ENCODE measurements at places on chromosomes 12 and 14.
A peak's percentile ranks its signal among the peaks of the same experiment; 100 is the strongest.

DNA sequence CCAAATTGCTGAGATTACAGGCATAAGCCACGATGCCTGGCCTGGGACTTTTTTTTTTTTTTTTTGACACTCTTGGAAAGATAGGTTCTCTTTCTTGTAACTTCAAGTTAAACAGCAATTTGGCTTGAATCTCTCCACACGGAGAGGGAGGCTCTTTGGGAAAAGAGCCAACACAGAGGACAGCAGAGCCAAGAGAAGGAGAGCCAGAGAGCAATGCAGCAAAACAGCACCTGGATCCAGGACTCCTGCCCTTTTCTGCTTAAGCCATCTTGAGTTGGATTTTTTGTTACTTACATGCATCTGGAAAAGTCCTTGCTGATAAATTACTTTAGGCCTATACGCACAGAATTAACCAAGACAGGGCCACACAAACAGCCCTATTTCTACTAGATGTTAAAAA lies 176.8 kb downstream of the APAF1 start:
- DNase-seq = no peak
- no peaks in the 10 kb centered on the region for H3K36me3 ChIP-seq
- no peak overlapping the region for H3K27ac ChIP-seq
- H3K4me1 ChIP-seq = no peaks in the 10 kb centered on the region
- H3K27me3 ChIP-seq = no peaks in the 10 kb centered on the region

GRCh38 chr14:34596891-34597290 lies 33.1 kb downstream of the SNX6 start:
- H3K27me3 ChIP-seq = no peaks in the 10 kb centered on the region
- H3K4me1 ChIP-seq = no peaks in the 10 kb centered on the region
- DNase-seq = peak; percentile 10
- no peak overlapping the region for H3K4me3 ChIP-seq
- H3K27ac ChIP-seq = no peak overlapping the region
- H3K36me3 ChIP-seq = peaks cover 100% of the 10 kb centered on the region

DNA sequence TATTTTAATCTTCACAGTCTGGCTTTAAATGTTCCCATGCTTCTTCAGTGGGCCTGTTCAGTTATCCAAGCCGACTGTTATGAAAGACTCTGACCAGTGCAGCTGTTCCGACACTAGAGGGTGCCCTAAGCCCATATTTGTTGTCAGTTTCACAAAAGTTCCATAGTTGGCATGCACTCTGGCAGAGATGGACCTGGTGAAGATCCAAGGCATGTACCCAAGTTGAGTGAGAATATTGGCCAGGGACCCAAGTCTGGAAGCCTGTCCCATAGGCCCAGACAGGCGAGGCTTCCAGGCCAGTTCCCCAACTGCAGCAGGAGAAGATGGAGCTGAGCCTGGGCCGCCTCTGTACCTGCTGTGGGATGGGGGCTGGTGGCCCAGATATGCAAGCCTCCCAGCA lies 27.4 kb upstream of the GUCY2C start:
- H3K4me3 ChIP-seq = no peak overlapping the region
- peaks cover 3% of the 10 kb centered on the region for H3K4me1 ChIP-seq
- no peaks in the 10 kb centered on the region for H3K36me3 ChIP-seq
- H3K27me3 ChIP-seq = no peaks in the 10 kb centered on the region

DNA sequence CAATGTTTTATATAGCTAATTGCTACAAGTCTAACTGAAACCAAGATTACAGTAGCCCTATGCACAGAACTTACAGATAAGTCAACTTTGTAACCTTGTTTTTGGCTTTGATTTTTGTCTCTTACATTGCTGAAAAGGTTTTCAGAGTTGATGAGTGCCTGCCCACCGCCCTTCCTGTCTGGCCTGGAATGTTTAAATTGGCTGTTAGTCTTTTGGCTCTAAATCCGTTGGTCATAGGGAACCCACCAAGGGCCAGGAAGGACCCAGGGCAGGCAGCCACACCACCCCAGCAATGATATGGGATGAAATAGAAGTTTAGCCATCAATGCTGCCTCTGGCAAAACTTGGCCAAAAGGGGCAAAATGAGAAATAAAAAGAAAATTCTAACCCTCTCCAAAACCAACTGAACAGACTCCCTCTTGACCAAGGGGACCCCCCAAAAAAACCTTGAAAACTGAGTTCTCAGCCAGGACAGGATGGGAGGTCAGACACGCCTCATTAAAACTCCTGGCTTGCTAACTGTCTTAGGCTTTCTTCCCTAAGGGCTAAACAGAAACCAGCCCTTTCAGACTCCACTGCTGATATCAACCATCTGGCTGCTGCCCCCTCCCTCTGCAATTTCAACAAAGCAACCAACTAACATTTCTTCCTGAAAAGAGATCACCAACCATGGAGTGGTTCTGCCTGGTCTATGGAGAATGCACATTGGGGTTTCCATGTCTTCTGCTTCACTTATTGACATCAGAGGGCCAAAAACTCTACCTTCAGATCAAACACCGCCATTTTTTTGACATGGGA lies 242.1 kb upstream of the NOS1 start:
- H3K27ac ChIP-seq = no peak overlapping the region
- H3K4me1 ChIP-seq = no peaks in the 10 kb centered on the region
- H3K27me3 ChIP-seq = no peaks in the 10 kb centered on the region
- DNase-seq = no peak

- no peaks in the 10 kb centered on the region for H3K27me3 ChIP-seq
- no peak overlapping the region for H3K27ac ChIP-seq
- H3K4me1 ChIP-seq = peaks cover 21% of the 10 kb centered on the region
- H3K4me3 ChIP-seq = no peak overlapping the region
- peak; percentile 61 for DNase-seq
Observed at GRCh38 chr14:52399921-52400595, 85.9 kb downstream of the PTGER2 start.

DNA sequence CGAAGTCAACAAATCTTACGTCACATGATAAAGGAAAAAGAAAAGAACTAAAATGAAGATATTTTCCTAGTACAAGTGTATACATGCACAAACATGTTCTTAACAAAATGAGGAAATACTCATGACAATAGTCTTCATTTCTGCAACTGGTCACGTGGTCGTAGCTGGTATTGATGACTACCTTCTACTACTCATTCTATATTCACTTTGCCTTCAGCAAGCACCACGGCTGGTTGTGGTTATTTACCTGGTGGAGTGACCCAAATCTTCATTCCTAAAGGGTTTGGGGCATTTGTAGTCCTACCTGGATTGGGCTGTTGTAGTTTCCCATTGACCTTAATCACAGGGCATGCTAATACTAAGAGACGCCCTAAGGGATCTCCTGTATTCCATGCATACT lies 51.2 kb downstream of the FIGNL2 start:
- H3K36me3 ChIP-seq = no peaks in the 10 kb centered on the region
- DNase-seq = no peak
- no peak overlapping the region for H3K4me3 ChIP-seq
- H3K27me3 ChIP-seq = no peaks in the 10 kb centered on the region
- no peak overlapping the region for H3K27ac ChIP-seq
- no peaks in the 10 kb centered on the region for H3K4me1 ChIP-seq

DNA sequence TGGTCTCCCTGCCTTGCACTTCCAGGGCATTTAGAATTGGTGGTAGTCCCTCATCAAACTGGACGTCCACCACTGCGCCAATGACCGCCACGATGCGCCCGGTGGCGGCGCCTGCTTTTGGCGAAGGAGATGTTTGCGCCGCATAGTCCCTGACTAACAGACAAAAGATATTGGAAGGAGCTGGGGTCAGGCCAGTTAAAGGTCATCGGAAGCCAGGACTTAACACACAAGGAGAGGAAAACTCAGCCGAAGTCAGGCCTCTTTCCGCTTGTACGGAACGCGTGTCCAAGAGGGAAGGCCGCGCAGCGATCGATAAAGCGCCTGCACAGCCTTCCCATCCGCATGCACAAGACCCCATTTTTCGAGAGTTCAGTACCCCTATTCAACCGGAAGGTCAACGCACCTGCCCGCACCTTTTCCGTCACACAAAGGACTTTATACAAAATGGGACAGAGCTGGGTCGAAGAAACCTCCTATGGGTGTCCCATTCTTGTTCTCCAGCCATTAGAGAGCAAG lies 525 bp downstream of the ATP5F1B start:
- peak overlapping the region; percentile 98 for H3K4me3 ChIP-seq
- H3K27me3 ChIP-seq = no peaks in the 10 kb centered on the region
- peaks cover 49% of the 10 kb centered on the region for H3K4me1 ChIP-seq
- DNase-seq = no peak
- H3K27ac ChIP-seq = peak overlapping the region; percentile 95

DNA sequence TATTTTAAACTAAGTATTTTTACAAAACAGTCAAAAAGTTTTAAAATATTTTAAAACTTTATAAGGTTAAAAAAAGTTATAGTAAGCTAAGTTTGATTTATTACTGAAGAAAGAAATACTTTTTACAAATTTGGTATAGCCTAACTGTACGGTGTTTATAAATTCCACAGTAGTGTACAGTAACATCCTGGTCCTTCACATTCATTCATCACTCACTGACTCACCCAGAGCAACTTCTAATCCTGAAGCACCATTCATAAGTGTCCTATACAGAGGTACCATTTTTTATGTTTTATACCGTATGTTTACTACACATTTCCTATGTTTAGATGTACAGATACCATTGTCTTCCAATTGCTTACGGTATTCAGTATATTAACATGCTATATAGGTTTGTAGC lies 170.0 kb downstream of the KLHL28 start:
- no peaks in the 10 kb centered on the region for H3K27me3 ChIP-seq
- H3K4me1 ChIP-seq = no peaks in the 10 kb centered on the region
- no peak for DNase-seq
- H3K36me3 ChIP-seq = no peaks in the 10 kb centered on the region

GRCh38 chr12:40469736-40470135 lies 222.5 kb upstream of the CNTN1 start:
- H3K27ac ChIP-seq = no peak overlapping the region
- H3K4me3 ChIP-seq = no peak overlapping the region
- DNase-seq = no peak
- no peaks in the 10 kb centered on the region for H3K4me1 ChIP-seq
- no peaks in the 10 kb centered on the region for H3K27me3 ChIP-seq

- no peak overlapping the region for H3K27ac ChIP-seq
- no peaks in the 10 kb centered on the region for H3K27me3 ChIP-seq
- H3K4me3 ChIP-seq = no peak overlapping the region
- DNase-seq = peak; percentile 93
- no peaks in the 10 kb centered on the region for H3K36me3 ChIP-seq
- H3K4me1 ChIP-seq = no peaks in the 10 kb centered on the region
Observed at GRCh38 chr12:1830981-1831963, 10.9 kb downstream of the LRTM2 start.

DNA sequence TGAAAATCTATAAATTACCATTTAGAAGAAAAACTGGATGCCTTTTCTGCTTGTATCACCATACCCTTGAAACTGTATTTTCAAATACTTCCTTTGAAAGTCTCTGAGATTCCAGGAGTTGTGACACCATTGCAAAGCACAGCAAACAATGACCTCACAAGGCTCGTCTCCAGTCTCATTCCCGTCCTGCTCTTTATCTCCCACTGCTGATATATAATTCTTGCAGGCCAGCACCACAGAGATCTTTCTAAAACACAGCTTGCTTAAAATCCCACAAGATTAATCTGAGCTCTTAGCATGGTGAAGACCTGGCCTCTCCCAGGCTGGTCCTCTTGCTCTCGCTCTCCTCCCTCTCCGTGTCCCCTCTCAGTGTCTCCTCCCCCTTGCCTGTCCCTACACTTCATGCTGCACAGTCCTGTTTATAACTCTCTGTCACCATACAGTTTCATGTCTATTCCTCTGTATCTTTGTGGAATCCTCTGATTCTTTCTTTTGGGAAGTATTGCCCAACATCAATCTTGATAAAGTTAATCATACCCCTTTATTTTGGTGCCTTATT lies 51.8 kb downstream of the ZFYVE21 start:
- no peak overlapping the region for H3K27ac ChIP-seq
- H3K36me3 ChIP-seq = peaks cover 23% of the 10 kb centered on the region
- H3K27me3 ChIP-seq = no peaks in the 10 kb centered on the region
- H3K4me3 ChIP-seq = no peak overlapping the region
- DNase-seq = no peak

DNA sequence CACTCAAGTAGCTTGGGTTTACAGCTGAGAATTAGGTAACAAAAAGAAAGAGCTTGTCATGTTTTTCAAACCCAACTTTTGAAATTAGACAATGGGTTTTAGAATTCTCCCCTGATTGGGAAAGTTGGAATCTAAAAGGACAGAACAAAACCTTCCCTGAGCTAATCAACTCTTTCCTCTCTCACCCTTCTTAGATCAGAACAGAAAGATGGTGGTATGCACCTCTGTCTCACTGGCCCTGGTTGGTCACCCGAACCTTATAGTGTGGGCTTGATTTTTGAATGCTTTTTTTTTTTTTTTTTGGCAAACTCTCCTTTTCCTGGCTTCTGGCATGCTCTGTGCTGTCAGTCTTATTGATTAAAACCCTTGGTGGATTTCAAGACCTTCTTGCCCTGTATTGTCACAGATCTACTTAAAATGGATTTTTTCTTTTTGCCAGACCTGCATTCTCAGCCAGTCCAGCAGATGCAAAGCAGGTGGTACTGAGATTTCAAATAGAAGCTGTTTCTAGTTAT lies 251.1 kb upstream of the RMST start:
- H3K27ac ChIP-seq = no peak overlapping the region
- DNase-seq = no peak
- H3K36me3 ChIP-seq = no peaks in the 10 kb centered on the region

DNA sequence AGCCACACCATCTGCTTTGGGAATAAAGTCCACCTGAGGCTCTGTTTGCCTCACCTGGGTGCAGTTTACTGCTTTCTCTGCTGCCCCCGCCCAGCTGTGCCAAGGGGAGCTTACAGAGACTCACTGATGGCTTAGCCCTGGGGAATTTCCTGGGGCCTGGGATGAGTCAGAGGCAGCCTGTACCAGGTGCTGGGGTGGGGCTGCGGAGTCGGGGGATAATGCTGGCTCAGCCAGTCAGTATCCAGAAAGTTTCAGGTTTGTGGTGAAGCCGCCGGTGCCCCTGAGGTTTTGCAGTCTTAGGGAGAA lies 22.3 kb downstream of the PLEKHG3 start:
- H3K27me3 ChIP-seq = no peaks in the 10 kb centered on the region
- H3K4me1 ChIP-seq = peaks cover 52% of the 10 kb centered on the region
- H3K4me3 ChIP-seq = no peak overlapping the region
- peaks cover 42% of the 10 kb centered on the region for H3K36me3 ChIP-seq
- peak; percentile 91 for DNase-seq

DNA sequence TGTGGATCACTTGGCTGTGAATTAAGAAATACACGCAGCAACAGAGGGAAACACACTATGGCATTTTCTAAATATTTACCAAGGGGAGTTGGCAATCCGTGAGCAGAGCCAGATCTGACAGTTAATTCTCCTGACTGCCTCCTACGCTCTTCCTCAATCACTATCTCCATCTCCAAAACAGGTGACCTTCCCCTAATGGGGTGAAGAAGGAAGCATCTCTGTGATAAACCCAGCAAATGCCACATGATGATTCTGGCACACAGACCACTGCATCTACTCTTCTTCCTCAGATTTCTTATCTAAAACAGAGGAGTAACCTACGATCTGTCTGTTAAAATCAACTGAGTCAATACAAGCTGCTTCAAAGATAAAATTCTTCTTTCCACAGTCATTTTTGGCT lies 4.4 kb downstream of the SPTB start:
- no peak overlapping the region for H3K4me3 ChIP-seq
- H3K27ac ChIP-seq = no peak overlapping the region
- no peaks in the 10 kb centered on the region for H3K36me3 ChIP-seq
- H3K27me3 ChIP-seq = no peaks in the 10 kb centered on the region
